Activated CD4-positive, alpha-beta T cell treated with anti-CD3 and anti-CD28 coated beads, Interleukin-2, amount 50 U/mL, for 24 hours (primary cell): ENCODE measurements at places on chromosomes 2 and 18.

- DNase-seq: no peak
These were observed 31.3 kb upstream of the PXDN start for GRCh38 chr2:1775511-1776035.

GRCh38 chr18:8603663-8604520, 5.3 kb upstream of the RAB12 start:
- no peak for DNase-seq

- DNase-seq: no peak
These were observed 735.4 kb upstream of the FANCL start for GRCh38 chr2:58976375-58977071.

DNA sequence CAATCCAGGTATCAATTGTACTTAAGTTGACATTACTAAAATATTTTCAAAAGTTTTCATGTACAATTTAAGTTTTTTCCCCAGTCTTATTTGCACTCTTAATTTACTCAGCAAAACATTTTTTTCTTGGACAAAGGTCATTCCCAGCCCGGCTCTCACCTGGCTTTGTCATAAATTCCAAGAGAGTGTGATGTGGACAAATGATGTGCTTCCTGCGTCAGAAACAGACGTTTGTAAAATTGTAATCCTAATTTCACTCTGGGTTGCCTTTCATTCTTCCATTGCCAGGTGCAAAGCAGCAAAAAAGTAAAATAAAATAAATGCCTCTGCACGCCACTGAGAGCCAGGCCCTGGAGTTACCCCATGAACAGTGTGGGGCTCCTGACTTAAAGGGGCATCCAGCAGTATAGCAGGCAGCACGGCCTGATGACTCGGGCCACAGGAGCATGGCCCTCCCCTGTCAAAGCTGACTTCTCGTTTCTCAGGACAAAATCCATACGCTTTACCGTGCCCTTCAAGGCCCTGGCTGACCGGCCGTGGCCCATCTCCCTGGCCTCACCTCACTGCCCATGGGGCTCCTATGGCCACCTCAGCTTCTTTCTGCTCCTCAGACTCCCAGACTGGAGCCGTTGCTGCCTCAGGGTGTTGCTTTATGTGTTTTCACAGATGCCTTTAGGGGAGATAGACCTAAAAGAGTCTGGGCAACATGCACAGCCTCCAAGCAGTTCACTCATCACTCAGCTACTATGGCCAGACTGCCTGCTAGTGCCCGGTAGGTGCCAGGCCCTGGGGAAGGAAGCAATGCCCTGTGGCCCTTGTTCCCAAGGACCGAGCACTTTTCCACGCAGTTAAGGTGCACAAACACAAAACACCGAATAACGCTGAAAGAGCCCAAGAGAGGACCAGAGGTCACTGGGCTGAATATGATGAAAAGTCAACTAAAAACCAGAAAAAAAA, 7.6 kb upstream of the TMEM185B start:
- no peak for DNase-seq

DNA sequence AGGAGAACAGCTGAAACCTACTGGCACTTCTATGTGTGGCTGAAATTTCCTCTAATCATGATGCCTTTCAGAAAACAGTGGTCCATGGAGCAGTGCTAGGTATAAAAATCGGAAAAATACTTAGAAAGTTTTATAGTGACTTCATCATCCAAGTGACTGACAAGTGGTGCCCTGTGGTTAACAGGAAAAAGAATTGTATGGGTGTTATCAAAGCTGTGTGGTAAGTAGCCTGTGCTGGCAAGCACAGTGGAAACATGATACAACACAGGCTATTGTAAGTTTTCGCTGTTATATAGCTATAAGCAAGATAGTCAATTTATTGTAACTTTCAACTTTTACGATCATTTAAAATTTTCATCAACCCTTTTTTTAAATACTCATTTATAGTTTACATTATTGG, 1599.7 kb upstream of the ZEB2 start:
- no peak for DNase-seq

DNA sequence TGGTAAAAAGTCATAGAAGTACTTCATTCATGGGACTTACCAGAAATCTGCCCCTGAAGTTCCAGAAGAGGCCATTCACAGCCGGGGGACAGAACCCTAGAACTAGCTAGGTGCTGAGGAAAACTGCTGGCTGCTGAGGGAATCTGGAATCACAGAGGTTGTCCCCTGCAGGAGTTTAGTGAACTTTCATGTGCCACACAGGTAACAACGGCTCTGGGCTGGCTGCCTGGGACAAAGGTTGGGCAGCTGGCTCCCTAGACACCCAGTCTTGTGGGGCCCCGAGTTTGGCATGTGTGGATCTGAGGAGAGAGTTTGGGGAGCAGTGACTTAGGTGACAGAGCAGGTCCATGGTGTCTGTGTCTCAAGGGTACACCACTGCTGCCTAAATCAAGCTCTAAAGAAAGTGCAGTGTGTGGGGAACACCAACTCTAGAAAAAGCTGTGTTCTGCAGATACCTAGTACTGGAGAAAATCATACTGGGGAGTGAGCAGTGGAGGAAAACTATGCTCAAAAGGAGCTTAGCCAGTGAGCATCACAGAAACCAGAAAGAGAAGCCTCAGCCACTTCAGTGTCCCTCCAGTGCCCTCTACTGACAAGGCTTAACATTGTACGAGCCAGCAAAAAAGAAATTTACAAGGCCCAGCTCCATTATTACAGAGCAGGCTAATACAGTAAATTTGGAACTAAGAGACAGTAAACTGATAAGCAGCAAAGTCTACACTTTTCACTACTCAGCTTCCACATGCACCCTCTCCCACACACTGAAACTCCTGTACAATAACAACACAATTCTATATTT, 15.2 kb downstream of the GALNT3 start:
- DNase-seq: no peak

GRCh38 chr2:220356076-220356475, 728.6 kb downstream of the SLC4A3 start:
- DNase-seq: no peak

DNA sequence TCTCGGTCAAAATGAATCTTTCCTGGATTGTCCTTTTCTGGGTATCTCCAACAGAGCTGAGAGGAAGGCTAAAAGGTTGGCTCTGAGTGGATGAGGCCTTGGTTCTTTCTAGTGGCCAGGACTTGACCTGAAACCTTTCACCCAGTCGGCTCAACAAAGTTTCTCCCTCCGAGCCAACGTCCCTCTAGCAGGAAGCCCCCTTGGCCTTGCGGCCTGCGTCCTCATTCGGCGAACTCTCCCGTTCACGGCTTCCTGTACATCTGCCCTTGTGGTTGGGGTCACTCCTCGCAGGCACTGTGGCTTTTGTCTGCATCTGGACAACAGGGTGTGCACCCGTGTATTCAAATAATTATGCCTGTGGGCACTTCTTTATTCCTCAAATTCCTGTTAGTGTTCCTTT, 9.4 kb upstream of the SIX3 start:
- no peak for DNase-seq

DNA sequence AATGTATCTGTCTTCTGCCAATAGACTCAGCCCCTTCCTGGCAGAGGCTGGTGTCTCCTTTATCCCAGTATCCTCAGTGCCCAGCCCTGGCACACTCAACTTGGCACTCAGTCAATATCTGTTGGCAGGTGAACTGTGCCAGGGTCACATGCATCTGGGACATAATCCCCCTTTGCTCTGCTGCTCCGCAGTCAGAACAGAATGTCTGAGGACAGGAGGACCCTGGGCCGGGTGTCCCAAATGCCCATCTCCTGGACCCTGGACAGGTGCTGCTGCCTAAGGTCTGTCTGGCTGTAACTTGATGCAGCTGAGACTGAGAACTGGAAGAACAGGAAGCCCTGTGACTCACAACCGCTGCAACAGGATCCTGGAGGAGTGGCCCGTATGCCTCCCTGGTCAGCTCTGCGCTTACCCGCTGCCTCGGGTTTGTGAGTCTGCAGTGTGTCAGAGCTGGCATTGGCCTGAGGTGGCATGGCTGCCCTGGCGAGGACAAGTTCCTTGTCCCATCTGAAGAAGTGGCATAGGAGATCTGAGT, 11.4 kb downstream of the HK2 start:
- DNase-seq: no peak

DNA sequence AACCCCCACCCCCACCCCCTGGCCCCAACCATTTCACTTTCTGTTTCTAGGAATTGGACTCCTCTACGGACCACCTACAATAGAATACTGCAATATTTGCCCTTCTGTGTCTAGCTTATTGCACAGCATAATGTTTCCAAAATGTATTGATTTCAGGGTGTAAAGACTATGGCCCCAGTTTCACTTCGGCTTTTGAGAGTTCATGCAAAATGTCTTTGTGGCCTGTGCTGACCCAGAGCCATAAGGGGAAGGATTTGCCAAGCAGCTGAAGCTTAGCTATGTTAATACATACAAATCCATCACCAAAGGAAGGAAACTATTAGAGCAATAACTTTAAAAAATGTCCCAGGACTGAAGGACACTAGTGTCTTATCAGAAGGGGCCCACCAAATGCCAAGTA, 11.2 kb upstream of the ATP9B start:
- DNase-seq: no peak

- peak; percentile 42 for DNase-seq
These were observed 69.3 kb downstream of the MBP start for GRCh38 chr18:77063260-77063659.

- DNase-seq: no peak
These were observed 1140.4 kb downstream of the LRP1B start for GRCh38 chr2:140990416-140990815.

DNA sequence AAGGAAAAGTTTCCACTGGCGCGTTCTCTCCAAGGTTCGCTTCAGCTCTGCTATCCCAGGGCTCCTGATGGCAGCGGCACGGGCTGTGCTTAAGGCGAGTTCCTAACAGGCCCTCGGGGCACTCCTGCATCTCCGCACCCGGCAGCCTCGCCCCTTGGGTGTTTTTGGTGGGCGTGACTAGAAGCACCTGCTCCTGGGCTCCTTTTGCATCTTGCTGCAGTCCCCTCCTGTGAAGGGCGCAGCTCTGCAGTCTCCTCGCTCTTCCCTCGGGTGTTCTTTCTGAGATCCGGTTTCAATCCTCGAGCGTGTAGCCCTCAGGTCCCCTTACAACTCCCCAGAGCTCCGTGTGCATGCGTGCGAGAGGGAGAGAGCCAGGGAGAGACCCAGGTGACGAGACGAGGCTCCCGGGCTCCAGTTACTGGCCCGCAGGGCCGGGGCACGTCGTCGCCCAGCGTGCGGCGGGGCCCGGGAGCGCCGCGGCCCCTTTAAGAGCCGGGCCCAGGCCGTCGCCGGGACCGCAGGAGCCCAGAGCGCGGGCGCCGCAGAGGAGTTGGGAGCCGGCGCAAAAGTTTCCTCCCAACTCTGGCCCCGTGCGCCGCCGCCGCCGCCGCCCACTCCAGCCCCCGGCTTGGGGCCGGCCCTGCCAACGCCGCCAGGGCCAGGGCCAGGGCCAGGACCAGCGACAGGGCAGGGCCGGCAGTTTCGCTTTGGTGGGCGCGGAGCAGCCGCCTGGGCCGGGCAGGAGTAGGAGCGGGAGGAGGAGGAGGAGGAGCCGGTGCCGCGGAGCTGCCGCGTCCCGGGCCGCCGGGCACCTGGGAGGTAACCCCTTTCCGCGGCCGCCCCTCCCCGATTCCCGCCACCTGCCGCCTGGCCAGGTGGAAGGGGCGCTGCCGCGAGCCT, at the start of gene PARD3B:
Gene PARD3B (plus strand): TSS at position 515 of the 900 bp plus-strand sequence. CDS start 525 bp downstream, outside the sequence.
- DNase-seq: no peak

DNA sequence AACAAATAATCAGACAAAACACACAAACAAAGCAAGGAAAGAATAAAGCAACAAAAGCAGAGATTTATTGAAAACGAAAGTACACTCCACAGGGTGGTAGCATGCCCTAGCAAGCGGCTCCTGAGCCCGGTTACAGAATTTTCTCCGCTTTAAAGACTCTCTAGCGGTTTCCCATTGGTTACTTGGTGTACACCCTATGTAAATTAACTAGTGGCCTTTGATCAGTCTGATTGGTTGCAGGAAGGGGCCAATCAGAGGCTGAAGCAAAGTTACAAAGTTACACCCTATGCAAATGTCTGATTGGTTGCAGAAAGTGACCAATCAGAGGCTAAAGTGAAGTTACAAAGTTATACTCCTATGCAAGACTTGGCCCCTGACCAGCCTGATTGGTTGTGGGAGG, 242.9 kb downstream of the LDLRAD4 start:
- DNase-seq: no peak

- DNase-seq: no peak
These were observed 162.3 kb upstream of the TRIB2 start for GRCh38 chr2:12554224-12555011.

DNA sequence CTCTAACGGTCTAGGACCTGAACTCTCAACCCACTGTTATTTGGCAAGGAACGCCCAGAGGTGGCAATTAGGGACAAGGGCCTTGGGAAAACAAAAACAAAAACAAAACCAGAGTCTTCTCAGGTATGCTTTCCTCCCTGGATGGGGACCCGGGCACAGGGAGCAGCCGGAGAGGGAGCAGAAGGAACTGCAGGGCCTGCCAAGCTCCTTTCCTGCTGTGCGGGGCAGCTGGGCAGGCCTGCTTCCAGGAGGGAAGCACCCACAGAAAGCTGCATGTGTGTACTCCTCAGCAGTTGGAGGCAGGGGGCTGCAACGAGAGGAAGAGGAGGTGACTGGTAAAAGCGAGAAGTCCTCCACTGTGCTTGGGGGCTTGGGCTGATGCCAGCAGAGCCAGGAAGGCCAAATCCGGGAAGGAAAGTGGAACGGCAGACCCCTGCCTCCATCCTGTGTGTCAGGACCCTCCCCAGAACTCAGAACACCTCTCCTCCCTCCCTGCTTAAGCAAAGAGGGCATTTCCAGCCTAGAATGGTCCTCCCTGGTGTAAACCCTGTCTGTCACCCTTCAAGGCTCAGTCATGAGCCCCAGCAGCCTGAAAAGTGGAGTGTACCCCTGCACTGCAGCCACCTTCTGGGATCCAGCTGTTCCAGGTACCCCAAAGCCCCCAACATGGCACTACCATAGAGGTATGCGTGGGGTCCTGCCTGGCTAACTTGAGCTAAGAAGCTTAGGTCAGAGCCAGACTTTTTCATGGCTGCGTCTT, 56.3 kb downstream of the DNMT3A start:
- no peak for DNase-seq

DNA sequence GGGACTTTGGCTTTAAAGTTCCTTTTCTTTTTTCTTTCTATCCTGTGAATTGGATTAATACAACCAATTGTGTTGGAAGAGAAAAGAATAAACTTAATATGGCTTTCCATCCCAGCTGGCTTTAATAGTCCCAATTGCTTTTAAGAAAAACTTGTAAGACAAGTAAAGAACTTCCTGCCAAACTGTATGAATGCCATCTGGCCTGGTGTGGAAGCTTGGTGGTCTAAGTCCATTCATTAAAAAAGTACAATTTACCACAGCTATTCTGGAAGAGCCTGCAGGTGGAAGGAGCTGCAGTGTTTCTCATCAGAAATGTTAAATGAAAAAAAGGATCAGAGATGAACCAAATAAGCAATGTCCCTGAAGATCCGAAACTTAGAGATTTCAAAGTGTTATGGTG, 103.9 kb downstream of the KLHL14 start:
- no peak for DNase-seq

DNA sequence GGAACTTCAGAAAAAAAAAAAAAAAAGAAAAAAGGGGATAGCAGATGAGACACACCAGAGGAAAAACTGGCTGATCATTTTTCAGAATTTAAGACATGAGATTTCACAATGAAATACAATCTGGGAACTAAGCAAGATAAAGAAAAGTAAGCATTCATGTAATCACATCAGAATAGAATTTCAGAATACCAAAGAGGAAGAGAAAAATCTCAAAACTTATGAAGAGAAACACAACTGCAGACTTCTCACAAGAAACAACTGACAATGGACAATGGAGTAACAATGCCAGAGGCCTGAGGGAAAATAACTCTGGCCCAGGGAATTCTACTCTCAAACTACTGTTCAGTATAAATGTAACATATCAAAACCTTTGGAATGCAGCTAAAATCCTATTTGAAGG, 13.2 kb upstream of the RRM2 start:
- no peak for DNase-seq

GRCh38 chr2:80638783-80639182, 334.2 kb upstream of the LRRTM1 start:
- DNase-seq: no peak
